ENCODE measurements at places on chromosomes 7 and 10.

DNA sequence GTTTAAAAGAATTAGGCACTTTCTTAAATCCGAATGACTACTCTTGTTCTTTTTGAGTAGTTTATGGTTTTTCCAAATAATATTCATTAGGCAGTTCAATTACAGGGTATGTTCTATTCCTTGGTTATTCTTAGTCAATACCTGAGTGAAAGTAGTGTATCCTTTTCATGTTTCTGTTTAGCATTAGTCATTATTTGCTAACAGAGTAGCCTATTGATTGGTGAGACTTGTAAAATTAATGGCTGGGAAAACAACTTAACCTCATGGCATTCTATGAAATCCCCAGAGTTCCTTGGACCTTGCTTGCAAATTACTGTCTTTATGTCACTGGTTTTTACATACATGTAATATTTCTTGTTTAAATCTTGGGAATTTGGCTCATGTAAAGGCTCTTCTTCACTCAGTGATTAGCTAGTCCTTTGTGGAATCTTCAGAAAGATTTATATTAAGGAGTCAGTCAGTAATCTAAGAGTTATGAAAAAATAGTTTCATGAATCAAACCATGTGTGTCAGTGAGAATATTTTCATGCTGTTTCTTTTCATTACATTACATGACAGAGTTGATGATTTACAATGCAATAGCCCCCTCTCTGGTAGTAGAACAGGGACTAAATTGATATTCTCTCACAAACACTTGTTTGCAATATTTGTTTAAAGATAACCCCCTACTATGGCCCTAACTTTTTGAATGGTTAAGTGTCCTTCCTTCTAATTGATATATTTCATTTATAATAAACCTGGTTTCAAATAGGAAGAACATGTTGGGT lies 81.5 kb upstream of the LRRTM3 start:
- DNase-seq: no peak

DNA sequence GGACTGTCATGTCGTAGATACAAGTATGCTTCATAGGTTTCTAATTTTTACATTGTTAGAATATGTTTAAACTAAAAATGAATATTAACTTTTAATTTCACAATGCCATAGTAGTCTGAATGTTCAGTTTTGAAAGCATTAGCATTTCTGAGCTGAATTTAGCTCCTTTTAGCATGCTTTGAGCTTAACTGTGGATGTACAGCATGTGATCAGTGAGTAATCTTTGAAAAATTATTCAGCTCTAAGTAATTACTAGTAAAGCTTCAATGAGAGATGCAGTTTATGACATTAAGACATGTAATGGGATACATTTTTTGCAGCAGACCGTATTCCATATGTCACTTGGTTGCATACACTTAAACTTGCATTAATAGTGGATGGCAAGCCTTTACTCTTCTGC lies 114.1 kb upstream of the WNT16 start:
- no peak for DNase-seq

DNA sequence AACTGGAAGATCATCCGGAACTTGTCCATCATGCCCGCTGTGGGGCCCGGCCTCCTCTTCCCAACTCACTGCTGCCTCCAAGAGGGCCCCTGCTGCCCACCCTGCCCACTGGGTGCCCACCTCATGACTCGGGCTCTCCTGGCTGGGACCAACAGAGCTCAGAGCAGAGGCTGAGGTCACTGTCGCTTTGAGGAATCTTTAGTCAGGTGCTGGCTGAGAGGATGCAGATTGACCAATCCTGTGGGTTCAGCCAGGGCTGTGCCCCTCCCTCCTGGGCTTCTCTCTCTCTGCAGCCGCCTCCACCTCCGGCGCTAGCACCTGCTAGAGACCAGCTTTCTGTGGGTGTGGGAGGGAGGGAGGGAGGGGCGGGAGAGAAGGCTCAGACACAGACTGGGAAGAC lies at the start of gene CALHM1:
Gene CALHM1, minus strand, starts transcription at position 181 of the 400 bp plus-strand sequence. Its CDS starts 149 bp downstream, at position 32.
- DNase-seq: peak; percentile 54

DNA sequence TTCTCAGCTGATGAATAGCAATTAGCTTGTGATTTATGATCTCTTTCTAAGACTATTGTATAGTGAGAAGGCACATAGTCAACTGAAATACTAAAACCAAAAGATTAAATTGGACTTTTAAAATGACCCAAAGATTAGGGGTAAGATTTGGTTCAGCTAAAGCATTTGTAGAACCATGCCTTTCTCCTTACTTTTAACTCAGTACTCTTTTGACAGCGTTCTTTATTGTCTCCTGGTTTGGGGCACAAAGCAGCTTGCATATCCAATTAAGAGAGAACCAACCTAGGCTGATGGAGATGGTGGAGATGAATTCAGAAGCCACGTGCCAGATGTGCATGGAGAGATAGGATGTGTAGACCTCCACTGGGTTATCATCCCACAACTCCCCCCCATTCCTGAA lies 45.8 kb downstream of the FHIP2A start:
- DNase-seq: no peak

DNA sequence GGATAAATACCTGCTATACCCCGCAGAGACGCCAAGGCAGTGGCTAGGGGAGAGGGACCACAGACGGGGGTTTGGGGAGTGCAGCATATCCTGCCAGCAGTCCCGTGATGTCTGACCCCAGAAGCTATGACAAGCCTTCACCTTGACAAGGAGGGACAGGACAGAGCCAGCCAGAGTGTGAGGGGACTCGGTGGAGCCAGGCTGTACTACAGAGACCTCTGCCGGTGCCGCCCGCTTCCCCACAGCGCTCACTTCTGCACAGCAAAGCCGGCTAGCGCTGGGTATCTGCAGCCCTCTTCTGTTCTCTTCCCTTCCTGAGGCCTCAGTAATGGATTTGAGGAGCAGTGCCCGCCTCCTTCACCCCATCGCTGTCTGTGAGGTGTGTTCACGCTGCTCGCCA lies 47.0 kb upstream of the PFKP start:
- DNase-seq: no peak

- no peak for DNase-seq
These were observed 50.0 kb upstream of the PDK4 start for GRCh38 chr7:95646350-95646749.

DNA sequence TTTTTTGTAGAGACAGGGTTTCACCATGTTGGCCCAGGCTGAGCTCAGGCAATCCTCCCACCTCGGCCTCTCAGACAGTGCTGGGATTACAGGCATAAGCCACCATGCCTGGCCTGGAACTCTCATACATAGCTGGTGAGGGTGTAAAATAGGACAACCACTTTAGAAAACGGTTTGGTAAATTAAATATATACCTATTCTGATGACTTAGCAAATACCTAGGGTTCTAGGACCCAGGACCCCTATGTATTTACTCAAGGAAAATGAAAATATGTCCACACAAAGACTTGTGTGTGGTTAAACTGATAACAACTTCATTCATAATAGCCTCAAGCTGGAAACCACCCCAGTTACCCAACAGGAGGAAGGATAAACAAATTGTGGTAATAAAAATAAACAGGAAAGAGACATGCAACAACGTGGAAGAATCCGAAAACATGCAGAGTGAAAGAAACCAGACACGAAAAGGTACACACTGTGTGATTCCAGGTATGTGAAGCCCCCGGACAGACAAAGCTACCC lies 52.7 kb downstream of the CARD11 start:
- DNase-seq: no peak

All from RWPE1 (cell line).